Natural killer cell treated with Interleukin-12 subunit alpha and Interleukin-12 subunit beta and Interleukin-15 and Interleukin-18, amount 100 ng/mL, for 72 hours (primary cell): ENCODE measurements at places on chromosomes 13 and 19.

DNA sequence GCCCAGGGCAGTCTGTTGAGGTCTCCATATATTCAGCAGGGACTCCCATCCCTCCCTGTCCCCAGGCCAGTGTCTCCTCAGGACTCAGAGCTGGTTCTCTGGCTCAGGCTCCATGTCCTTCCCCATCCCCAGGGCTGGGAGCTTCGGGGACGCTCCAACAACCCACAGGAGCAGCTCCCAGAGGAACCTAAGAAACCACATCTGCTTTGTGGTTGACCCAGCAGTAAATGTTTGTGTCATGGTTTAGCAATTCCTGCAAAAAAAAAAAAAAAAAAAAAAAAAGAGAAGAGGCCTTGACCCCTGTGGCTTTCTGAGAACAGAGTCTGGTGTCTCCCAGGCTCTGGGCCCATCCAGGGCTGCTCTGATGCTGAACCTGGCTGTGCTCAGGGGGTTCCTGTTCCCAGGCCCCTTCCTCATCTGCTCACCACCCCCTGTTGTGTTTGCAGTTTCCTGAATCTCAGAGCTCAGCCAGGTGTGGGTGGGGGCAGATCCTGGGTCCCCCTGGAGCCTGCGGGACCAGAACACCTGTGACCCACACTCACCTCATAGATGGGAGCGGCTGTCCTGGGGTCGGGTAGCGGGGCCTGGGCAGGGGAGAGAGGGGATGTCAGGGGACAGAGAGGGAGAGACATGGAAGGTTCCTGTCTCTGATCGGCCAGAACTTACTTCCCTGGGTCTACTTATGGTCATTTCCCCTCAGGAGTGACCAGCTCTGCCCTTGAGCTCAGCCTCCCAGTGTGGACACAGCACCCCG is 25.2 kb upstream of the CEACAM1 start:
- DNase-seq, result no peak

- no peak for DNase-seq
Observed at GRCh38 chr13:109576331-109576813, 210.0 kb downstream of the IRS2 start.

DNA sequence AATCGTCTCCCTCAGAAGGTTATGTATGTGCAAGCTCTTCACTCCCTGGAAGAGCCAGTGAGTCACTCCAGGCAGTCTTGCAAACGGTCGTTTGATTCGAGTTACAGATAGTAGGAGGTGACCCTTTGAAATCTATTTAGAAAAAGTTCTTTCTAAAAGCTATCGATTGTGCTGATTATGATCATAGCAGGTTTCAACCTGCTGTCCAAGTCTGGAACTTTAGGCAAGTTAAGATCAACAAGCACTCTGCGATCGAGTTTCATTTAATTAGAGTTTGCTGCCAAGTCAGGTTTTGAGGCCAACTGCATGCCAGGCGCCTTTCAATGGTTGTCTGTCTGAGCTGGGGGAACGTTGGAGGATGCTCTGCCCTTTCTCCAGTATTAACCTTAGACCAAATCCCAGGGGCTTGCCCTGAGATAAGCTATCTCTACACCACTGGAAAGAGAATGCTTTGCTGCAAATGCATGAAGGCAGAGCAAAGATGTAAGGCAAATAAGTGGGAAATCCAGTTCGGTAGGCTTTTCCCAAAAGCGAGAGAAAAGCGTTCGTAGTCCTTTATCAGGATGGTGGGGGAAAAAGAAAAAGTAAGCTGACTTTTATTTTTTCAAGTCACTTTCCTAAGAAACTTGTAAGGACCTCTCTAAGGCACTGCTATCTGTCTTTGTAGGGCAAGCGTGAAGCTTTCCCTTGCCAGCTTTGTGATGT is 287.5 kb downstream of the ATP8A2 start:
- DNase-seq, result no peak

- DNase-seq, result no peak
Observed at GRCh38 chr13:80584306-80584705, 243.4 kb upstream of the SPRY2 start.

DNA sequence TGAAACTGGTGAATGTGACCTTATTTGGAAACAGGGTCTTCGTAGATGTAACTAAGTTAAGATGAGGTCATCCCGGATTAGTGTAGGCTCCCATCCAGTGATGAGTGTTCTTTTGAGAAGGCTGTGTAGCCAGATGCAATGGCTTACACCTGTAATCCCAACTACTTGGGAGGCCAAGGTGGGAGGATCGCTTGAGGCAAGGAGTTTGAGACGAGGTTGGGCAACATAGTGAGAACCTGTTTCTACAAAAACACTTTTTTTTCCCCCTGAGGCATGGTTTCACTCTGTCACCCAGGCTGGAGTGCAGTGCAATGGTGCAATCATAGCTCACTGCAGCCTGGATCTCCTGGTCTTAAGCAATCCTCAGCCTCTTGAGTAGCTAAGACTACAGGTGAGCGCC is 36.4 kb downstream of the FBN3 start:
- DNase-seq, result no peak

GRCh38 chr19:3492131-3492839 is 8.2 kb downstream of the DOHH start:
- DNase-seq, result no peak

DNA sequence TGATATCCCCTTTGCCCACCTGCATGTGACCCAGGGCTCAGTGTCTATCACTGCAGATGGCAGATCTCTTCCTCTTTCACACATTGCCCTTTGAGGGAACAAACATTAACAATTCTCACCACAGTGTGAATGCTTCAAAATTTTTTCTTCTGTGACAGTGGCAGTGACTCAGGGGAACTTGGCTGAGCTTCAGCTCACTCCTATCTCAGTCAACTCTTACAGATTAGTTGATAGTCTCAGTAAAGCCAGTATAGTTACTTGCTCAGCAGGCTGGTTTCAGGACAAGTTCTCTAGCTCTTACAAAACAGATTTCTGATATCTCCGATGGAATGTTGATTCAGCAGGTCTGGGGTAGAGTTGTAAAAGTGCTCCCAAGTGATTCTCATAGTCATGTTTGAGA is 166.9 kb downstream of the DLEU7 start:
- DNase-seq, result no peak

- no peak for DNase-seq
Observed at GRCh38 chr13:37106642-37107041, 1.2 kb upstream of the CSNK1A1L start.

DNA sequence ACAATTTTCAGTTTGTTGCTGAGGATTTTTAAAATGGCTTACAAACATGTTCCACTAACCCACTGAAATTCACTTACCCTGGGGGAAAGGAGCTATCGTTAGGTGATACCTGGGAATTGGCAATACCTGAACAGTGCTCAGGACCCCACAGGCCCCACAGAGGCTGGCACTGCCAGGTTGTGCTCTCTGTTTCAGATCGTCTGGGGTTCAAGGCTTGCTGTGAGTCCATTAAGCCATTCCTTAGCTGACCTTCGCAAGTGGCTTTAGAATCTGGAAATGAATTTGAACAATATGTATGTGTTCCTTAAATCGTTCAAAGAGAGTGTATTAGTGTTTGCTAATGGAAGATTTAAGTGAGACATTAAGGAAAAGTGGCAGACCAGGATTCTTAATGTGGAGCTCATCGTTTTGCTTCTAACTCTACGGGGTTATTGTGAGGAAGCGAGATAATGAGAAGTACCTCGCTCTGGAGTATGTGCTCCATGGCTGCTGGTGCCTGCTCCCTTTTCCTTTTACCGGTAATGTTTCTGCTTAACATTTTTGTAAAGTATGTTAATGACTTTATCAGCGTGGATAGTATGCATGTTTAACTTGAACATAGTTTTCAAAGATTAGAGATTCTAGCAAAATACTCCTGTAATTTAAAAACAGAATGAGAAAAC is 13.6 kb downstream of the KLF5 start:
- no peak for DNase-seq
